Activated CD8-positive, alpha-beta memory T cell treated with anti-CD3 and anti-CD28 coated beads, Interleukin-2, amount 10 ng/mL, durations not matched to agents 7 days and 5 days (primary cell): ENCODE measurements at places on chromosomes 16 and 17.

DNA sequence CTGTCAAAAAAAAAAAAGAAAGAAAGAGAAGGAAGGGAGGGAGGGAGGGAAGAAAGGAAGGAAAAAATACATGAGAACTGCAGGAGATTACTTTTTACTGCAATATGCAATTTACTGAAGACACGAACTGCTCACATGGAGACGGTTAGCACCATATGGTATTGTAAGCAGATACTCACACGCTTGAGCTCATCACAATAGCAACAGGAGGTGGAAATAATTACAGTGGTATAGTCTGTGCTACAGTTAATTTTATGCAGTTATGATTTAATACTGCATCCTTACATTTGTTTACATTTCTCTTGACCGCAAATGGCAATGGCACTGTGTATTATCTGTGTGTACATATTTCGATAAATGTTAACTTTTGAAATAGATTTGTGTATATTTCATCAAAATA is 21.4 kb upstream of the SLC46A1 start:
- DNase-seq: no peak

DNA sequence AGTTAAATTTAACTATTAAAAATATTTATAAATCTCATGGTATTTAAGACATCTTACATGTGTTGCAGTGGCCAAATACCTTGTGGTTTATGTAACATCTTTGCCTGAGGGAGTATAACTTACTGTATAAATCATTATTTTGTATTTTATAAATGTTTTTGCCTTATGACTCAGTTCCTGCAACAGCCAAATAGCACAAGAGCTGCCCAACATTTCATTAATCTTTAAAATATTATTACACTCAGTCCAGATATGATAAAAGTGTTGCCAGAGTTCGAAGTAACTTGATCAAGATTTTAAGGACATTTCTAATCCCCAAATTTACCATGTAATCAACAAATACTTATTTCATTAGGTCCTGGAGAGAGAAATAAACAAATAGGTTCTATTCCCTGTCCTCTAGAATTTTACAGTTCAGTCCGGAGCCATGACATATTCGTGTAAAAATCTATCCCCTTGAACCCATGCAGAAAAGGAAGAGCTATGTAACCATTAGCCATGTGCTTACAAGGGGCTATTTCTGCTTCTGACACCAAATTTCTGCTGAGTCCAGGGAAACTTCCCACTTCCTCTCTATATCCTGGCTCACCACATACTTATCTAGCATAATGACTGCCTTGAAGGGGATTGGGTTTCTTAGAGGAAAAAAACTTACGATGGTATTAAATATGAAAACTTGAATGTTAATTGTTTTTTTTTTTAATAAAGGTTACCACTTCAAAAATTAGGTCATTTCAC is 44.0 kb downstream of the IRX6 start:
- DNase-seq: no peak

DNA sequence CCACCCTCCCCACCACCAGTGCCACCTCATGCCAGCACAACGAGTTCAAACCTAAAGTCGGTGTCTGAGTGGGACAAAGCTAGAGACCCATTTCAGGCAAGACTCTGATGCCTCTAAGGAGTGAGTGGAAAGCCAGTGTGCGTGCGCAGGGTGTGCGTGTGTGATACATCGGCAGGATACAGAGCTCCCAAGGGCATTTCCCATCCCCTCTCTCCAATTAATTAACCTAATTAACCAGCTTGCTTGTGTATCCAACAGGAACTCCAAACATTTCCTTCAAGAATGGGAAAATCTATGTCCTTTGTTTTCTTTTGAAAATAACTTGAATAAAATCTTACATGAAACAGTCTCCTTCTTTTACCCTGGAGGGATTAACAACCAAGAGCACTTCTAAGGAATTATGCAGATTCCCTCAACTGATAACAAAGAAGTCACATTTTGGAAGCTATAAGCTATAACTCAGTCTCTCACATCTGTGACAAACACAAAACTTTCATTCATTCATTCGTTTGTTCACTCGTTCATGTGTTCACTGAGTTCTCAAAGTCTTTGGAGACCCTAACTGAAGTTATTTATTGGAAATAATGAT is 9.9 kb downstream of the ATPAF2 start:
- no peak for DNase-seq

- DNase-seq: no peak
Observed at GRCh38 chr16:75506574-75506973, 11.3 kb upstream of the CHST6 start.

- DNase-seq: no peak
Observed at GRCh38 chr17:73823684-73824083, 179.4 kb upstream of the SDK2 start.

- peak; percentile 87 for DNase-seq
Observed at GRCh38 chr17:35433075-35433894, 985 bp upstream of the SLFN12 start.

GRCh38 chr16:6827931-6828330 is 504.7 kb upstream of the RBFOX1 start:
- no peak for DNase-seq

- no peak for DNase-seq
Observed at GRCh38 chr17:56424005-56424404, 169.5 kb upstream of the NOG start.

DNA sequence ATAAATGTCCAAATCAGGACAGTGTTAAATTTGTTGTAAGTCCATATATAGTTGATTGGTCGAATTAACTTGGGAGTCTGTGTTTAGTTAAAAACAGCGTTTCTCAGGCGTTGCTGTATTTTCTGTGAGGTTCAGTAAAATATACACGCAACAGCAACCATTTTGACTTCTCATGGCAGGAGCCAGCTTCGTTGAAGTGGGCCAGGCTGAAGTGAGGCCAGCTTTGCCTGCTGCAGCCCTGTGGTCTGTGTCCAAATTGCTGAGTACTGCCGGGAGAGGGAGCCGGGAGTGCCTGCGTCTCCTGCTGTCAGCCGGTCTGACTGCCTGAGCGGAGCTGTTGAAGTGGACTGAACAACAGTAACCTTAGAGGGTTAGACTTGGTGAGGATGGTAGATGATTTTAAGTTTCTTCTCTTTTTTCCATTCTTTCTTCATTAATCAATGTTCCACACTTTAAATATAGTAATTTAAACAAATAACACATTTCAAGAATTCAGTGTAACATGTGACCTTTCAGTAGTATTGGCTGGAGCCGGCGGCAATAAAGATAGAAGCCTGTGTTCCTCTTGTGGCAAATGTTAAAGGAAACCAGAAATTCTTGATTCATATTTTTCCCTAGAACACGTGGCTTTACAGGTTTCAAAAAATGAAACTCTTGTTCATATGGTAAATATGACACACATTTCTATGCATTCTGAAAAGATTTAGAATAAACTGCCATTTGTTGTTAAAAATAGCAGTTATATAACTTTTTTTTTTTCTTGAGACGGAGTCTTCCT is 37.0 kb upstream of the ZNF750 start:
- no peak for DNase-seq
